ENCODE measurements at places on chromosomes 5 and 9. TPM values are rescaled to one million over a fixed set of nuclear protein-coding genes. Genes with fewer than 3 reads are reported as not detected.

RETREG1 gene
- total RNA-seq: 0.83 TPM

SPATA31A3 gene
- not detected for total RNA-seq

RAB3C gene
- total RNA-seq: not detected

PBX3 gene
- total RNA-seq: 39.2 TPM

CCDC180 gene
- 0.13 TPM for total RNA-seq
